Endothelial cell of coronary artery (primary cell): ENCODE measurements at places on chromosomes 2 and 18. TPM values are rescaled to one million over a fixed set of nuclear protein-coding genes. Genes with fewer than 3 reads are reported as not detected.

The C1QL2 gene
- total RNA-seq, result not detected in 2 replicates

The G6PC2 gene
- total RNA-seq, result not detected in 2 replicates

The TEKT4 gene
- total RNA-seq, result not detected in 2 replicates

The NOSTRIN gene
- 0.36 TPM in 1 of 2 replicates, not detected in the other for total RNA-seq

The CD28 gene
- total RNA-seq, result under 0.01 TPM in 2 replicates

The LOXHD1 gene
- not detected in 2 replicates for total RNA-seq

The RPRM gene
- total RNA-seq, result not detected in 2 replicates

The RTP5 gene
- total RNA-seq, result not detected in 2 replicates

The TRIM54 gene
- not detected in 2 replicates for total RNA-seq

The LINC00305 gene
- total RNA-seq, result not detected in 2 replicates

The PAX8 gene
- total RNA-seq, result 0.28 TPM in 1 of 2 replicates, not detected in the other

The IL36G gene
- total RNA-seq, result not detected in 2 replicates

The KIAA2012 gene
- total RNA-seq, result not detected in 2 replicates

The RAB27B gene
- total RNA-seq, result 0.54 and 3.5 TPM in 2 replicates

The NLRC4 gene
- not detected in 2 replicates for total RNA-seq

The GMCL1 gene
- 6.8 and 8.7 TPM in 2 replicates for total RNA-seq

The BCL11A gene
- 0.19 and 0.36 TPM in 2 replicates for total RNA-seq

The ABCG5 gene
- not detected in 2 replicates for total RNA-seq

The STK16 gene
- 18.7 and 22.0 TPM in 2 replicates for total RNA-seq

The KIF5C gene
- 0.09 TPM in 2 replicates for total RNA-seq

The LRATD1 gene
- 0.19 and 0.27 TPM in 2 replicates for total RNA-seq

The NFATC1 gene
- 3.0 and 3.4 TPM in 2 replicates for total RNA-seq

The UCN gene
- 0.09 and 0.19 TPM in 2 replicates for total RNA-seq

The TXNDC2 gene
- under 0.01 TPM in 1 of 2 replicates, not detected in the other for total RNA-seq

The UGT1A4 gene
- not detected in 2 replicates for total RNA-seq

The CCDC102B gene
- 2.5 and 2.9 TPM in 2 replicates for total RNA-seq

The RGPD8 gene
- total RNA-seq, result 10.2 and 21.5 TPM in 2 replicates

The LRRC30 gene
- not detected in 2 replicates for total RNA-seq

The ABCG8 gene
- total RNA-seq, result not detected in 2 replicates

The C2orf78 gene
- not detected in 2 replicates for total RNA-seq

The POTEE gene
- total RNA-seq, result 0.09 and 0.19 TPM in 2 replicates

The CRYGB gene
- not detected in 2 replicates for total RNA-seq

The ZNF24 gene
- 27.1 and 34.1 TPM in 2 replicates for total RNA-seq

The SP140 gene
- 0.28 TPM in 1 of 2 replicates, not detected in the other for total RNA-seq

The FAM124B gene
- total RNA-seq, result 79.2 and 130 TPM in 2 replicates
